ENCODE measurements at places on chromosomes 2 and 18. TPM values are rescaled to one million over a fixed set of nuclear protein-coding genes. Genes with fewer than 3 reads are reported as not detected.

The ANKZF1 gene
- total RNA-seq = 62.8 TPM

The COL4A4 gene
- 7.6 TPM for total RNA-seq

- DNase-seq = no peak
These were observed 74.2 kb upstream of the CELF4 start for GRCh38 chr18:37639846-37640245.

The OSR1 gene
- total RNA-seq = 1.2 TPM

- no peak for DNase-seq
These were observed 850.7 kb downstream of the CPS1 start for GRCh38 chr2:211407076-211407475.

GRCh38 chr2:27194538-27195354 lies 17.1 kb upstream of the ATRAID start:
- no peak for DNase-seq

DNA sequence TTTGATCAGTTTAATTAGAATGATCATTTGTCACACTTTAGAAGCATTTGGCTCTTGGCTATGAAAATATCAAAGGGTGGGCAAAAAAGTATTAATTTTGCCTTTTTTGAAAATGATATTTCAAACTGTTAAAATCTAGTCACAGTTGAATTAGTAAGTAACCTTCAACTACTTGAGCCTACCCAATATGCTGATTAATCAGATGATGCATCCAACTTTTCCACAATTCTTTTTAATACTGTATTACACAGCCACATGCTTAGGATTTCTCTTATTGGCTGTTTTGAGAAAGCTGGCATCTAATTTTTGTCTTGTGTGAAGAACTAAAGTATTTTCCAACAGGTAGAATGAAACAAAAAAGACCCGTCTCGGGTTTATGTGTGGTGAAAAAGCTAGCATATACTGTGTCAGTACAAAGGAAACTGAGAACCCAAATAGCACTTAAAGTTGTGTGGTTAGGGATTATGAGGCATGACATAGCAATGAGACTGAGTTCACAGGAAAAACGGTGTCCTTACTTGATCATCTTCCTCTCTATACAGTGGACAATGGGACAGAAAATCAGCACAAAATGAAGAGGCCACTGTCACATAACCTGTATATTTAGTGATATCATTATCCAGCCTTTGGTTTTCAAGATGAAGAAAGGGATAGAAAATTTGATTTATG lies 11.7 kb downstream of the OSBPL6 start:
- DNase-seq = no peak

The C1D gene
- 101 TPM for total RNA-seq

- DNase-seq = no peak
These were observed 50.6 kb downstream of the CELF4 start for GRCh38 chr18:37514953-37515352.

DNA sequence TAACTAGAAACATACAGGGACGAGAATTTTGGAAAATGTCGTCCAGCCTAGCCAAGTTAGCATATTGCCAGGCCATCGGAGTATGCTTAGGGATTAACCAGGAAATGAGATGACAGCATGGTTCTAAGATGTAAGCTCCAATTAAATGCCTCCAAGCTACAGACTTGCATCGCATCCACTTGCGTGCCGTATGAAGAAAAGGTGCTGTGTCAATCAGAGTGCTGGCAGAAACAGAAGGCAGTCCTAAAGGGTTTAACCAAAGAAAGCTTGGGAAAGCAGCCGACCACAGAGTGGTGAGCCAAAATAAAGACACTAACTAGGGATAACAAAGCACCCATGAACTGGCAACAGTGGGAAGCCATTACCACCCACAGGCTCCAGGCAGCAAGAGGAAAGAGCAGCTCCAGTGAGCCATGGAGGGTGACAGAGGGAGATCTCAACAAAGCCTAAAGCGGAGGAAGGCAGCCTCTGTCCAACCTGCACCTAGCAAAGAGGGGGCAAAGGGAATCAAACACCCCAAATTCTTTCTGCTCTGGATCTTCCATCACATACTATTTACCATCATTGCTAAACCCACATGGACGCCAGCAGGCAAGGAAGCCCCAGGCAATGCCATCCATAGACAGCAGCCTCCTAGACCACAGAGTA lies 27.6 kb upstream of the SOCS6 start:
- DNase-seq = no peak

- DNase-seq = no peak
These were observed 117.5 kb upstream of the ZNF521 start for GRCh38 chr18:25469489-25469888.

DNA sequence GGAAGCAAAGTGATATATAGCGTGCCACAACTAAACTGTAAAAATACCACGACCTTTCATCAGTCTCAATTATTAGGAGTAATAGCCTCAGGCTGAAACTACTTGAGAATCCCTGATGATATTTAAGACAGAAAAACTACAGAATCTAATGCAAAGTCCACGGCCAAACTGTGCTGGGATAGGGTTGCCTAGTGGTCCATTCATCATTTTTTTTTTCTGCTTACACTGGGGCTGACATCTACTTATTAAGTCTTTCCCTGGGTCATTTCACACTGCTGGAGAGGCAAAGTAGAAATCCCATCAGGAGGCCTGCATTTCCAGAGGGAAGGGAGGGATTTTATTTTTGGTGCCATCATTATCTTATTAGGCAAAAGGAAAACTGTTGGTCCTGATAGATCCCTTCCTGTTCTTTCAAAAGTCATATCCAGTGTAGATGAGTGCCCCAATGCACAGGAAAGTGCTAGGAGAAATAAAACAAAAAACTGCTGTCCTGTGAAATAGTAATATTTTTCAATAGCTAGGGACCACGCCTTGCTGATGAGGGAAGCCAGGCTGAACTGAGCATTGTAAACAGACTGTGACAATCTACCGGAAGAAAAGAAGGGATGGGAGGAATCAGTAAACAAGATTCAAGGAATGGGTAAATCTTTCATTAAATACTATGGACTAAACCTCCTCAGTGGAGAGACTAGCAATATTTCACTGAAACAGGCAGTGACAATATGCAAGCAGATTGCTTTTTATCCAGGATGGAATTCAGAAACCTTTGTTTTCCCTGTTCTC lies 644.3 kb downstream of the IRS1 start:
- DNase-seq = no peak

GRCh38 chr2:161681046-161681445 lies 56.8 kb downstream of the SLC4A10 start:
- no peak for DNase-seq

The NDUFV2 gene
- 251 TPM for total RNA-seq

Measured in stomach (tissue), 19 donors.